Suppressor macrophage treated with lipopolysaccharide for 1 hour (primary cell): ENCODE measurements at places on chromosomes 2 and 18.

- DNase-seq: no peak
Measured at GRCh38 chr2:45988879-45989278, 308.3 kb upstream of the EPAS1 start.

GRCh38 chr2:205401511-205401910, 280.8 kb upstream of the NRP2 start:
- DNase-seq: no peak

DNA sequence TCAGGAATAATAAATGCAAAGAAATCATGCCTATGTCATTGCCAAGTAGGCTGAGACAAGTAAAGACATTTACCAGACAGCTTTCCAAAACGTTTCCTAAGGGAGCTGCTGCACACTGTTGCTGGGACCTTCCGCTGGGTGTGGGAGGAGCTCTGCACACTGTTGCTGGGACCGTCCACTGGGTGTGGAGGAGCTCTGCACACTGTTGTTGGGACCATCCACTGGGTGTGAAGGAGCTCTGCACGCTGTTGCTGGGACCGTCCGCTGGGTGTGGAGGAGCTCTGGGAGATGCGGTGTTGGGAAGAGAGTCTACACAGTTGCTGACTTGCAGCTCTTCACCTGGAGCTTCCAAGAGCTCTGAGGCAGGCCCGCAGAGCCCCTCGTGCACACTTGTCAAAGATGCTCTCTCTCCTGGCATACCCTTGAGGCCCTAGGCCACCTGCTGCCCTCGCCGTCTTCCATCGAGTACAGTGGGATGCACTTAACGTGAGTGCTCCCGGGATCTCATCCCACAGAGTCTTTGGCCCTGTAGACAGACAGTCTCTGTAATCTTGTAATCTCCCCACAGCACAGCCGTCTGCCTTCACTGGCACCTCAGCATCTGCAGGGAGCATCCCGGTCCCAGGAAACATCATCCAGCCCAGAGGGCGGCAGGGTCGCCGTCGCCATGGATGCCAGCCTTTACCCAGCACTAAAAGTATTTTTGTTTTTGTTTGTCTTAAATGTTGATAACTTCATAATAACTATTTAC, 51.4 kb downstream of the TRAPPC12 start:
- no peak for DNase-seq

DNA sequence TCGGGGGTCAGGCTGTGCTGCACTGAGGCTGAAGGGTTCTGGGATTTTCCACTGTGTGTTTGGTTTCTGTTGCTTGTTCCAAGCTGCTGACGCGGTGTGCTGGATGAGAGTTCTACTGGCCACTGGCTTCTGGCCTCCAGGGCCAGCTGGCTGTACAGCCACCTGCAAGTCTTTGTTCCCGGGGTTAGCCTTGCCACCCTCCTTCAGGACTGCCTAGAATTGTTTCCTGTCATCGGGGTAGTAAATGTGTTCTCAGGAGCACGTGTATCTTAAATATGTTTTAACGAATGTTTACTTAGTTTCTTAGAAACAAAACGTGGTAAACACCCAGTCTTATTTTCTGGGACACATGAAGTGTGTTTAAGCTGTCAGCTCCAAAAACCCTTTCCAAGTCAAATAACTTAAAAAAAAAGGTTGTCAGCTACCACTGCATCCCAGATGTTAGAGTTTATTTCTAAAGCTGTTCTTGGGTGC, 231.2 kb downstream of the AGAP1 start:
- no peak for DNase-seq

DNA sequence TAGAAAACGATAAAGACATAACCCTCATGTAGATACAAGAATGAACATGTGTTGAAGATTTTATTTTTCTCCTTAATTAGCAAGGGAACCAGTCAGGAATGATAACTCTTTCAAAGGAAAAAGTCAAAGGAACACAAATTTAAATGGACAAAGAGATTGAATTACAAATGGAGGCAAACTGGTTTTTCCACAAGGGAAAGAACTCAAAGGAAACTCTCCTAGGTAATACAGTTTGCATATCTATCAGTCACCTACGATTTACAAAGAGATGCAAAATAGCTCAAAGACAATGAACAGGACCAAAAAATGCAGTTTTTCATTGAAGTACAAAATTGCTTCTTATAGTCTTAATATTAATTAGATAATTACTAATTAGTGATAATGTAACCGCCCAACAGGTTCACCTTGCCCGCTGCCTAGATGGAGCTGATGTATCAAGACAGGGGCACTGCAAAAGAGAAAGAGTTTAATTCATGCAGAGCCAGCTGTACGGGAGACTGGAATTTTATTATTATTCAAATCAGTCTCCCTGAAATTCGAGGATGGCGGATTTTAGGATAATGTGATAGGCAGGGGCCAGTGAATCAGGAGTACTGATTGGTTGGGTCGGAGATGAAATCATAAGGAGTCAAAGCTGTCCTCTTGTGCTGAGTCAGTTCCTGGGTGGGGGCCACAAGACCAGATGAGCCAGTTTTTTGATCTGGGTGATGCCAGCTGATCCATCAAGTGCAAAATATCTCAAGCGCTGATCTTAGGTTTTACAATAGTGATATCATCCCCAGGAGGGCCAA, 151.0 kb downstream of the TMEM17 start:
- DNase-seq: no peak

DNA sequence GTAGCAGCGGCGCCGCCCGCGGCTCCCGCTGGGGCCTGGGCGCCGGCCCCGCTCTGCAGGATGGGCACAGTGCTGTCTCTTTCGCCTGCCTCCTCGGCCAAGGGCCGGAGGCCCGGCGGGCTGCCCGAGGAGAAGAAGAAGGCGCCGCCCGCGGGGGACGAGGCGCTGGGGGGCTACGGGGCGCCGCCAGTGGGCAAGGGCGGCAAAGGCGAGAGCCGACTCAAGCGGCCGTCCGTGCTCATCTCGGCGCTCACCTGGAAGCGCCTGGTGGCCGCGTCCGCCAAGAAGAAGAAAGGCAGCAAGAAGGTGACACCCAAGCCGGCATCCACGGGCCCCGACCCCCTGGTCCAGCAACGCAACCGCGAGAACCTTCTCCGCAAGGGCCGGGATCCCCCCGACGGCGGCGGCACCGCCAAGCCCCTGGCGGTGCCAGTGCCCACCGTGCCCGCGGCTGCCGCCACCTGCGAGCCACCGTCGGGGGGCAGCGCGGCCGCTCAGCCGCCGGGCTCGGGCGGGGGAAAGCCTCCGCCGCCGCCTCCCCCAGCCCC, 369 bp downstream of the CDK5R2 start:
- no peak for DNase-seq

DNA sequence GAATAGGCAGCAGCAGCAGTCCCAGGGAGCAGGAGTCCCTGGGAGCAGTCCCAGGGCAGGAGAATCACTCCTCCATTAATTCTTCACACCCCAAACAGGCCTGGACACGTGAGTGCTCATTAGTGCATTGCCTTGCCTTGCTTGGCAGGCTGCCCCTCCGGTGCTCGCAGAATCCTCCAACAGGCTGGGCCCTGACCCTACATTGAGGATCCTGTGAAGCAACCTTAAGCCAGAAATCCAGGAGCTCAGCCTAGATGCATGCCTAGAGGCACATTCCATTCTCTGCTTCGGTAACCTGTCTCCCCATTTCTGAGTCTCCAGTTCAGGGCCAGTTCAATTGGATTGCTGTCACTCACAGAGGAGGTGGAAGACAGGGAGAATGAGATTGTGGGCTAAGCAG, 97.4 kb upstream of the LRATD1 start:
- DNase-seq: no peak

- DNase-seq: no peak
Measured at GRCh38 chr2:154462634-154463033, 235.9 kb upstream of the KCNJ3 start.

GRCh38 chr2:110124038-110124825, 8.6 kb upstream of the MALL start:
- DNase-seq: no peak

- DNase-seq: no peak
Measured at GRCh38 chr2:134344954-134345697, 91.3 kb downstream of the MGAT5 start.

DNA sequence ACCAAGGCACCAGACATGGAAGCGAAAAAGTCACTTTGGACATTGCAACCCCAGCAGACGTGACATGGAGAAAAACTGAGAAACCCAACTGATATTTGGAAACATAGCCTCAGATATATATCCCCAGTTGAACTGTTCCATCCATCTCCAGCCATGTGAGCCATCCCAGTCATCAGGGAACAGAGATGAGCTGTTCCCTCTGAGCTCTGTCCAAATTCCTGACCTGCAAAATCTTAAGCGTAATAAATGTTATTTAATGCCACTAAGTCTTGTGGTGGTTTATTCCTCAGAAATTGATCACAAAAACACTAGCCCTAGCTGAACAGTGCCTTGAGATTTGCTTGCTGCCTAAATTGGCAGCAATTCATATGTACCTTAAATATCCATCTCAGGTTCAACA, 182.8 kb downstream of the NRP2 start:
- no peak for DNase-seq

- DNase-seq: no peak
Measured at GRCh38 chr2:219290381-219291171, 11.4 kb downstream of the DNAJB2 start.

- no peak for DNase-seq
Measured at GRCh38 chr2:172109256-172109987, 6.7 kb upstream of the DLX2 start.

DNA sequence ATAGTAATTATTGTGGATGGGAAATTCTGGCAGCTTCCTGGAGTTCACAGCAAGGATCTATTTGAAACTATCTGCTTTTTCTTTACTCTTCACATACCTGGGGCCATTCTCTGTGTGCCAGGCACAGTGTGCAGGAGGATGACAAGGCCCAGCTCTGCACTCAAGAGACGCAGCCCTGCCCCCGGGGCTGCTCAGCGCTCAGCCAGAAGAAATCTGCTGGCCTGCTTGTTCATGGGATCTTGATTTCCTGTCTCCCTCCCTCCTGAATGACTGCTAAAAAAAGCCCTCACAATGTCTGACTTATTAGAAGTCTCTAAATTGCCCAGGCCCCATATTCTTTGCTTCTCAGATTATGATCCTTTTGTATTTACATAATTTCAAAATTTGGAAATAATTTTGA, 210.9 kb downstream of the DCDC2C start:
- DNase-seq: no peak

- no peak for DNase-seq
Measured at GRCh38 chr2:161725297-161725696, 101.1 kb downstream of the SLC4A10 start.

- no peak for DNase-seq
Measured at GRCh38 chr2:88125344-88125923, 2.4 kb downstream of the FABP1 start.
